HepG2 (cell line): ENCODE measurements at places on chromosomes 13 and 19. TPM values are rescaled to one million over a fixed set of nuclear protein-coding genes. Genes with fewer than 3 reads are reported as not detected.

SIGLECL1 gene
- total RNA-seq = not detected in 2 replicates

ZNF763 gene
- total RNA-seq = 0.42 and 0.49 TPM in 2 replicates

OVOL3 gene
- not detected in 2 replicates for total RNA-seq

RPL13A gene
- 2,601 and 3,137 TPM in 2 replicates for total RNA-seq

PSG2 gene
- not detected in 2 replicates for total RNA-seq

GPR183 gene
- not detected in 2 replicates for total RNA-seq

PTPRH gene
- total RNA-seq = 9.9 and 14.7 TPM in 2 replicates

ZNF208 gene
- total RNA-seq = not detected in 2 replicates

HIPK4 gene
- not detected in 2 replicates for total RNA-seq

SCAMP4 gene
- total RNA-seq = 10.8 and 13.7 TPM in 2 replicates

CAMSAP3 gene
- total RNA-seq = 9.1 and 11.8 TPM in 2 replicates

KIR2DL4 gene
- total RNA-seq = not detected in 2 replicates

RCBTB1 gene
- total RNA-seq = 21.6 and 28.3 TPM in 2 replicates

UGGT2 gene
- total RNA-seq = 14.9 and 27.1 TPM in 2 replicates
